Fibroblast of skin of scalp (primary cell): ENCODE measurements at places on chromosomes 3 and 15.

DNA sequence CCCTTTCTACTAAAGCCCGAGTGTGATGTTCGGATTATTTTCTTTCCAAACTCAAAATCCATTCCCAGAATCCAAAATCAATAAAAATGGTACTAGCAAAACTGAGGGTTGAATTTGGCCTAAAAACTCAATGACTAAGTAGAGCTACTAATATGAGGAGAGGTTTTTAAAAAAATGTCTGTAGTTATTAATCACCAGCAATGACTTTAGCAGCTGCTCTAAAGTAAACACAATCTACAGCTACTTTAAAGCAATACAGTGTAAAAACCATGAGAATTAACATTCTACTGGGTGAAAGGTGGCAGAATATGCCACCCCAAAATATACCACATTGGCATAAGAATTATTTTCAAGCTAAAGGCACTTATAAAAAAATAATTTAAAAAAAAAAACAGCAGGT lies 23.5 kb downstream of the FHIT start:
- no peak for DNase-seq

DNA sequence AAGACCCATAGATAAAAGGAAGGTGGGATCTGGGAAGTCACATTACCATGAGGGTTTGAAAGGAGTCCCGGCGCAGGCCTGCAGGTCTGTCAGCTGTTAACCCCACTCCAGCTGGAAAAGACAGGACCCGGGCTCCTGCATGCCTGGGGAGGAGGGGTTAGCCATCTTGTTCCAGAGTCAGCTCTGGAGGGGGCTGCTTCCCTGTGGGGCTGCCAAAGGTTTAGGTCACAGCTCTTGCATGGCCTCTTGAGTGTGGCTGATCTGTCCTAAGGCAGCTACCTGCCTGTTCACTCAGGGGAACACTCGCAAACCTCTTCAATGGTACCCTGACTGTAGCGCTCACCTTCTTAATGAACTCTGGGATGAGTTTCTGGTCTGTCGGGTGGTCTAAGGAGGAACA lies 104.5 kb downstream of the RFTN1 start:
- no peak for DNase-seq

GRCh38 chr3:51982838-51983577 lies at the start of gene ACY1:
Gene ACY1, plus strand, starts transcription at chr3:51983535. Its CDS starts 530 bp downstream, at chr3:51984065.
- DNase-seq = peak; percentile 81

DNA sequence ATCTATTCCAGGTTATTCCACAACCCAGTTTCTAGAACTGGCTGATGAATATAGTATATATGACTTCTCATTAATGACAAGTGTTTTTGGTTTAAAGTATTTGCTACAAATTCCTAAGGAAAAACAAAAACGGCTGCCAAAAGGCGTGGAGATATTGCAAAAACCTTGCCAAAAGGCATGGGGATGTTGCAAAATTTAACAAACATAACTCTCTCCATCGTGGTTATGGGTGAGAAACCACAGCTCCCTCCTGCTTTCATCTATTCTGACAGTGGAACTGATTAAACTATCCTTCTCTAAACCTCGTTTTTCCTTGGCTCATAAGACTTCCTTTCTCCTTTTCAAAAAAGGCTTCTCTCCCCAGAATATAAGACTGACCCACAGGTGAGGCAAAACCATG lies 342.0 kb upstream of the PDZRN3 start:
- peak; percentile 17 for DNase-seq

- DNase-seq = peak; percentile 89
These were observed at the start of gene PPP2R3A for GRCh38 chr3:135965506-135966270. Gene PPP2R3A, plus strand, starts transcription at chr3:135965728. Its CDS starts 35,771 bp downstream, at chr3:136001499.

- no peak for DNase-seq
These were observed 11.9 kb downstream of the CX3CR1 start for GRCh38 chr3:39267631-39268548.

DNA sequence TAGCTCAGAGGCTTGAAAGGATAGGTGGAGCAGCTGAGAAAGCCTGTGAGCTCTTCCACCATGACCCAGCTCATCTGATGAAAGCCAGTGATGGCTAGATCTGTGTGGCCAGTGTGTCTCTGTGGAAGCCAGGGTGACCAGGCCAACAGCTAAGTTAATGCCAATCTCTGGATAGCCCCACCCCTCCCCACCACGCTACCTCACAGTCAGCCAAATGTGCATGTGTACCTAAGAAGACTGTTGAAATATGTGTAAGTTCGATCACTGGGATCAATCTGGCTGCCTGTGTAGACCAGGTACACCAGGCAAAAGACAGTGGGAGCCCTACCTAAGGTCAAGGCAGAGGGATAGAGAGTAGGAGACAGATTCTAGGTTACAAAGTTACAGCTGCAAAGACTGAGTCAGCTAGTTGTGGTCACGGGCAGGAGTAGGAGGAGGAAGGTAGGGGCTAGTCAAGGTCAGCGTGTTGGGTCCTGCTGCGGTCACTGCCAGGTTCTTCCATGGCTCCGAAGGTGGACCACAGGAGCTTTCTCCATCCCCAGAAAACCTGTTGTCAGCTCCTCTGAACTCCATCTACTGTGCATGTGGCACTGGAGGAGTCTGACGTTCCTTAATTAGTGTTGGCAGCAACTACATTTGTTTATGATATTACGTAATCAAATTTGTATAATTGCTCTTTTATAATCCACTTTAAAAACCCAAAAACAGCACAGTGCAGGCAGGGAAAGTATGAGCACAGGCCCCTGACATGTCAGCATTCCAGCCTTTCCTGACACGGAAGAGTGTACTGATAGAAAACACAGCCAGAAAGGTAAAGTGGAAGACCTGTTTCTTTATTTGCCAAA lies 318.0 kb downstream of the CLSTN2 start:
- DNase-seq = no peak

- peak; percentile 6 for DNase-seq
These were observed 560.3 kb upstream of the NR2F2 start for GRCh38 chr15:95770196-95770595.

GRCh38 chr15:80242132-80242769 lies 9.8 kb downstream of the CTXND1 start:
- peak; percentile 49 for DNase-seq

- no peak for DNase-seq
These were observed at the start of gene AGBL1 for GRCh38 chr15:86079508-86080266. Gene AGBL1, plus strand, starts transcription at chr15:86079871.

DNA sequence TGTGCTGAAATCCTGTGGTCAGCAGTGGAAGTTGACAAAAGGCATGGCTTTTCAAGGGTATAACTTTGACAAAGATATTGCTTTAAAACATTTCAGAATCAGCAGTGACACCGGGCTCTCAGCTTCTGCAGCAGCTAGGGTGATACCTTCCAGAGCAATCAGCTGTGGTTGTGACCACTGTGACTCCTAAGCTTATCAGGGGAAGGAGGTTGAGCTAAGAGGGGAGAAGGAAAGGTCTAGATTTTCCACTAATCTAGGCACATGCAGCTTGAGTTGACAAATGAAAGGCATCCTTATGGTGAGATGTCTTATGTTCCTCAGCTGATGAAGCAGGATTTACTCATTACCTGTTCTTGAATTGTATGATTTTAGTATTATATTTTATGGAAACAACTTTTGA lies 16.3 kb upstream of the LRRFIP2 start:
- DNase-seq = no peak

- peak; percentile 89 for DNase-seq
These were observed 38.2 kb upstream of the RHO start for GRCh38 chr3:129490273-129490675.

- no peak for DNase-seq
These were observed 30.1 kb upstream of the SPTSSB start for GRCh38 chr3:161401389-161401788.

DNA sequence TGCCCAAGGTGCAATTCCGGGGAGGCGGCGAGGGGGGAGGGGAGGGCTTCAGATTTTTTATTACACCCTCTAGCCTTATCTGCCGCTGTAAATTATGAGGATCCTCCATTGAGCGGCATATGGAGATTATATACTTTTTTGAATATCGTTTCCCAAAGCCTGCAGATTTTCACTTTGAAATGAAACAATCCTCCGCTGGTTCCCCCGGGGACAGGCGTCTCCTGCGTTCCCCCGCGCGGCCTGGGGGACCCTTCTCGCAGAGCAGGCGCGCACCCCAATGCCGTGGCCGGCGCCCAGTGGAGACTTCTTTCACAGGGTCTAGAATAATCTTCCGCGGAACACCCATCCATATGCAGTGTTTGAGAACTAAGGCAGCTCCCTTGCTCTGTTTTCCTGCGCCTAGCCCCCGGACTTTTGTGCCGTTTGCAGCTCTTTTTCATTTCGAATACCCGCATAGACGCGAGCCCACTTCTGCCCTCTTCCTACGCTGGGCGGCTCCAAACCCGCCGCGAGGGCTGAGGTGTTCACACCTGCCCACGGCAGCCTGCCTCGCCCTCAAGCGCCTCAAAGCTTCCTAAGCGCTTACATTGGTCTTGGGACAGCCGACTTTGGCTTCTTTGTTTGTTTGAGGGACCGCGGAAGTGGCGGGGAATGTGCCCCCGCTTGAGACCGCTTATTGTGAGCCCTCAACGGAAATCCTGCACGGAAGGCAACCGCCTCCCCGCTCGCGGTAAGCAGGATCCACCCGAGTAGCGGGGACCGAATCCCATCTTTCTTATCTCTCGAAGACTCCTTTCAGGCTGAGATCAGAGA lies 7.5 kb downstream of the SOX14 start:
- DNase-seq = no peak

GRCh38 chr3:155747946-155748290 lies 3.0 kb upstream of the PLCH1 start:
- DNase-seq = no peak

DNA sequence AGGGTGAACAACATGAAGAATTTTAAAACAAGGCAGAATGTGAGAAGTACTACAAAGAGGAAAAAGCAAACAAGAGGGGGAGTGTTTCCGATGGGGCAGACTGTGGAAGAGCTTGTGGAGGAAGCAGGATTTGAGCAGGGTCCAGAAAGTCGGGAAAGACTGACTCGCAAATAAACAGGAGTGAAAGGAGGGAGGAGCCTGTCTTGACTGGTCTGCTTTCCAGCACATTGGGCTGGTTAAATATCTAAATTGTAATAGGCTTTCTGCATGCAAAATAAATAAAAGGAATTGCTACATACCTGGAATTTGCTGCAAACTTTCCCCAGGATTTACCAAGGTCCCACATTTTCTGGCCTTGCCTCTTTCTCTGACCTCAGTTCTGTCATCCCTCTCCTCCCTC lies 132.1 kb downstream of the RORA start:
- no peak for DNase-seq

GRCh38 chr15:86115145-86115801 lies 35.6 kb downstream of the AGBL1 start:
- no peak for DNase-seq

DNA sequence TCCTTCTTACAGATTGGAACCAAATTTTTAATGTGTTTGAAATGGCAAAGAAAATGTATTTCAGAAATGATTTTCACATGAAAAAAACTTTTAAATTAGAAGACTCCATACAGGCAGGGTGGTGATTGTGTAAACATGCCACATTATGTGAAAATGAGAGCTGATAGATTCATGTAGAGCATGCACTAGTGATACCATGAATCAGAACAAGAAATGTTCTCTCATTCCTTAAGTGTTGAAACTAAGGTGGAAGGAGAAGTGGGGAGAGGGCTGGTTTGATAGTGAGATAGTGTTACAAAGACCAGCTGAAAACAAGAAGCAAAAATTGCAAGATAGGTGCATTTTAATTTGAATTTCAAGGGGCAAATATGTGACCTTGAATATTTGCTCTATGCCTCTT lies 100.3 kb downstream of the CCNL1 start:
- DNase-seq = no peak

GRCh38 chr15:78004919-78005634 lies 72.4 kb downstream of the TBC1D2B start:
- peak; percentile 89 for DNase-seq

DNA sequence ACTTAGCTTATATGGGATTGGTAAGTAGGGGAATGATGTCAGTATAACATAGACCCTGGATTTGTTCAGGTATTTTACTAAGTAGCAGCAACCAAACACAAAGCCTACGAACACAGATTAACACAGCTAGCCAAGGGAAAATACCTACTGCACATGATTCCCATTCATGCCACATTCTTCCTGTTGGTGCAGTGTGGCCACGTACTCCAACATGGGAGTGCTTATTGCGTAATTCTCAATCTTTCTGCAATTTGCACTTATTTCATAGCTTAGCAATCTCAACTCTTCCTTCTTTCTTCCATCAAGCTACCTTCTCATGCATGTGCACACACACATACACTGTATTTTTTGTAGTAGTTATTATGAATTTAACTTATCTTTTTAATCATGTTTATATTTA lies 186.8 kb downstream of the IL5RA start:
- DNase-seq = no peak

DNA sequence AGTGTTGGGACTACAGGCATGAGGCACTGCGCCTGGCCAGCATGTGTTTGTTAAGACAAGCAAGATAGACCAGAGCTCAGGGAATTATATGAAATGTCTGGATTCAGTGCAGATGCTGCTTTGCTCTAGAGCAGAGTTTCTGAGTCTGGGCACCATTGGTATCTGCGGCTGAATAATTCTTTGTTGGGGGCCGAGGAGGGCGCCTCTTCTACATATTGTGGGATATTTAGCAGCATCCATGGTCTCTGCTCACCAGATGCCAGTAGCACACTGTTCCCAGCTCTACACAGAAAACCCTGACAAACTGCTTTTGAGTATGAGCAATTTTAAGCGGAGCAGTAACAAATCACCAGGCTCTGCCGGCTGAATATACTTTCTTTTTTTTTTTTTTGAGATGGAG lies 3.6 kb upstream of the LDHAL6B start:
- DNase-seq = no peak

GRCh38 chr15:80721476-80721875 lies 26.4 kb downstream of the ABHD17C start:
- DNase-seq = no peak

GRCh38 chr3:42195879-42196330 lies 70.1 kb downstream of the CCK start:
- DNase-seq = peak; percentile 29

DNA sequence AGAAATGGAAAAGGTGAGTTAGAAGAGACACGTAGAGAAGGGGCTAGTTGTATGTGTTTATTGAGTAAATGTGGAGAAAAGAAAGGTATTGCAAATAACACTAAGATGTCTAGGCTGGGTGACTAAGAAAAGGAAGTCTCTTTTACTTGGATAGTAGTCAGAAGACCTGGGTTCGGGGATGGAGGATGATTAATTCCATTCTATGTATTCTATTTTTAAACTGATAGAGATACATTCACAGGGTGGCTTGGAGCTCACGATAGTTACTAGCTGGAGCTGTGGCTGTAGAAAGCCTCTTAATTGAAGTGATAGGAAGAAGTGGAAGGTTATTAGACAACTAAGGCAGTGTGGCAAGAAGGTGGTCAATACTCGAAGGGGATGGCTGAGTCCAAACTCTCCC lies 65.9 kb upstream of the TNIK start:
- DNase-seq = peak; percentile 29

DNA sequence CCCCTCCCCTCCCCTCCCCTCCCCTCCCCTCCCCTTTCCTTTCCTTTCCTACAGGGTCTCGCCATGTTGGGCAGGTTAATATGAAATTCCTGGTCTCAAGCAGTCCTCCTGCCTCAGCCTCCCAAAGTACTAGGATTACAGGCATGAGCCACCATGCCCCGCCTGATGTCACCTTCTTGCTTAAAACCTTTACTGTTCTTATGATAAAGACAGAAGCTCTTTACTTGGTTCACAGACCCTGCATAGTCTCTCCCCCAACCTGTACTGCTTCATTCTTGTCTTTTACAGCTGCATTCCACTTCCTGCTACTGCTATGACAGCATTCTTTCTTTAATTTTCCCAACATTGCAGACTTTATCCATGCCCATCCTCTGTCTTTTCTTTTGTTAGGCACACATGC lies 20.8 kb downstream of the MED12L start:
- no peak for DNase-seq

GRCh38 chr3:168398371-168399025 lies 302.8 kb upstream of the GOLIM4 start:
- DNase-seq = peak; percentile 13
